Left lung (tissue), 14 donors: ENCODE measurements at places on chromosomes 5 and 9. TPM values are rescaled to one million over a fixed set of nuclear protein-coding genes. Genes with fewer than 3 reads are reported as not detected.

The MLANA gene
- 1.1 TPM for polyA plus RNA-seq

The PLAC8L1 gene
- polyA plus RNA-seq = 0.90 TPM

The FBP2 gene
- 1.8 TPM for polyA plus RNA-seq

The SEC16A gene
- 64.8 TPM for polyA plus RNA-seq

The CCL27 gene
- 1.6 TPM for polyA plus RNA-seq

The ADAMTS12 gene
- polyA plus RNA-seq = 59.0 TPM

The MEIKIN gene
- polyA plus RNA-seq = not detected

The HEXB gene
- 54.6 TPM for polyA plus RNA-seq

The ADCY2 gene
- polyA plus RNA-seq = 6.1 TPM

The DIRAS2 gene
- polyA plus RNA-seq = 0.79 TPM

The RMRP gene
- not detected for polyA plus RNA-seq

The GLRA1 gene
- polyA plus RNA-seq = 0.08 TPM

The S100Z gene
- 0.28 TPM for polyA plus RNA-seq
